ENCODE measurements at places on chromosomes 6 and 20.

DNA sequence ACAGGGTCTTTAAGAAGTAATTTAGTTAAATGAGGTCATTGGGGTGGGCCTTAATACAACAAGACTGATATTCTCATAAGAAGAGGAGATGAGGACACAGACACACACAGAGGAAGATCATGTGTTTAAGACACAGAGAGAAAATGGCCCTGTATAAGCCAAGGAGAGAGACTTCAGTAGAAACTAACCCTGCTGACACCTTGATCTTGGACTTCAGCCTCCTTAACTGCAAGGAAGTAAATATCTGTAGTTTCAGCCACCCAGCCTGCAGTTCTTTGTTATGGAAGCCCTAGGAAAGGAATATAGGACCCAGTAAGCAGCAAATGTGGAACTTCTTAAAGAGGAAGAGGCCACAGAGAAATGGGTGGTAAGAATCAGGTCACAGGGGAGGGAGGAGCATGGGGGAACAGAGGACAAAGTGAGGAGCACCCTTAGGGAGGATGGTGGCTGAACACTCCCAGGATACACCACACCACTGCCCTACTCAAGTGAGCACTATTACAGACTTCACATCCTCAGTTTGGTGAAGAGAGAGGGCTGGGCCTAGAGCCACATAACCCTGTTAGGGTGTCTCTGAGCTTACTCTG is 762 bp downstream of the SIRPB1 start:
- DNase-seq, result no peak

DNA sequence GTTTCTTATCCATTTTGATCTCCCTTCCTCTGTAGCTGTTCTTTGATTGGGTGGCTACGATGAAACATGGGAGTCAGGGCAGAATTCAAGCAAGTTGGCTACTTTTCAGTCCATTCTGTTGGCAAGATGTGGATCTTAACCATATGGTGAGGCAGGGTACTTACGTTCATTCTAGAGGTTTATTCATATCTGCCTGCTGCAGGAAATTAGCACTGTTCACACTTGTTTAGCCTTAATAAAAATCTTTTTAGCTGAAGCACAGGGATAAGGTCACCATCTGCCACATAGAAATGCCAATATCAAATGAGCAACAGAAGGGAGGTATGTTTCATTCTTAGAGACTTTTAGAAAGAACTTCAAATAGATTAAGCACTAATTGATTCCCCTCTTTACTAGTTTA is 83.9 kb downstream of the GRIK2 start:
- DNase-seq, result no peak

DNA sequence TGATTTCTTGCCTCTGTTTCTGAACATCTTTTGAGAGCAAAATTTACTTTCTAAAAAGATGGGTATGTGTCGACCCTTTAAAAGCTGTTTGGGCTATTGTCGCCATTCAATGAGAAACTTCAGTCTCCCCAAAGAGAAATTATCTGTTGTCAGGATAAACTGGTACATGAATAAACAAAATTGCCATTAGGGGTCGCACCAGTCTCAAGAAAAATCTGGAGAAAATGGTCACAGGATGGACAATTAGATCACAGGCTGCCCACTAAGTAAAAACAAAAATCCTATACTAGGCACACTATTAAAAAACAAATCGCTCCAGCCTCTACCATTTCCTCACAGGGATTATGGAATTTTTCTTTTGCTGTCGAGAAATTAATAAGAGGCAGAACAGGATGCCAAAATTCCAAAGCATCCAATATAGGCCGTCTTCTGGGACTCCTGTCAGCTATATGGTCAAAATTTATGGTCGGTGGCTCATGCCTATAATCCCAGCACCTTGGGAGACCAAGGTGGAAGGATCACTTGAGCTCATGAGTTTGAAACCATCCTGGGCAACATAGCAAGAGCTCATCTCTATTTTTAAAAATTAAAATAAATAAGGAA is 5.5 kb upstream of the HLA-E start:
- DNase-seq, result no peak

DNA sequence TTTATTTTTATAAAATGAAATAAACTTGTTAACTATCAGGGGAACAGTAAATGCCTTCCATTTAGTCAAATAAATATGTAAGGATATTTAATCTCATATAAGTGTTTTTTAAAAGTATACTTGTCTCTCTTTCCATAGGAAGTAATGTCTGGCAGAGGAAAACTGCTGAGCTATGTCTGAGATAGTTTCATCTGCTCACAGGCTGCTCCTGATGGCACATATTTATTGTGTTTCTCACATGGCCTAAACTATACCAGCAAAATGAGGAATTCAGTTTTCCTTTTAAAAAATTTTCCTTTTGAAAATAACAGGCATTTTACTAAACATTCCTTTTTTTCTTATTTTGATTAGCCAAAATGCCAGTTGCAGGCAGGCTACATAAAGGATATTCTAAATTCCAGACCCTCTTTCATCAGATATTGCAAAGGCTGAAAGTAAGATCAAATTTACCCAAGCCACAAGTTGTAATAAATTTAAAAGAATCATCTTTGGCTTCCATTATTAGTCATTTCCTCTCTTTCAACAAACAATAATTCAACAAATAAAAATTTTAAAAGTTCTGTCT is 60.1 kb upstream of the RNF146 start:
- DNase-seq, result no peak

- no peak for DNase-seq
These were observed 133.0 kb upstream of the FLRT3 start for GRCh38 chr20:14470231-14470899.

DNA sequence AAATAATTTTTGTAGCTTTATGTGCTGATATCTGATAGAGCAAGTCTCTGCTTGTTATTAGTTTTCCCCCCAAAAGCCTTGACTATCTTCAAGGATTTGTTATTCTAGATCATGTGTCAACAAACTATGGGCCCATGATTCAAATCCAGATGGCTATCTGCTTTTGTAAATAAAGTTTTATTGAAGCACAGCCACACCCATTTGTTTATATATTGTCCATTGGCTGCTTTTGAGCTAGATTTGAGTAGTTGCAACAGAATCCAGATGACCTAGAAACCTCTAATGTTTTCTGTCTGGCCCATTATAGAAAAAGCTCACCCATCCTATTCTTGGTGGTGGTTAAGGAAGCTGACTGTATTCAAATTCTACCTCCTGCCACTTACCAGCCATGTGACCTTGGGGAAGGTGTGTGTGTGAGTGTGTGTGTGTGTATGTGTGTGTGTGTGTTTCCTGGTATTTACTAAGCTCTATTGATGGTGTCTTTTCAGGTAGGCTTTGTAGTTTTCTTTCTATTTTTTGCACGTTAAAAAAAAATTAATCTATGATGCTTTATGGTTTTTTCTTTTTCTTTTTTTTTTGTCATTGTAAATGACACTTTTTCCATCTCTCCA is 1.3 kb upstream of the GTSF1L start:
- DNase-seq, result no peak

- DNase-seq, result peak; percentile 3
These were observed 15.7 kb downstream of the CASS4 start for GRCh38 chr20:56427797-56428196.

DNA sequence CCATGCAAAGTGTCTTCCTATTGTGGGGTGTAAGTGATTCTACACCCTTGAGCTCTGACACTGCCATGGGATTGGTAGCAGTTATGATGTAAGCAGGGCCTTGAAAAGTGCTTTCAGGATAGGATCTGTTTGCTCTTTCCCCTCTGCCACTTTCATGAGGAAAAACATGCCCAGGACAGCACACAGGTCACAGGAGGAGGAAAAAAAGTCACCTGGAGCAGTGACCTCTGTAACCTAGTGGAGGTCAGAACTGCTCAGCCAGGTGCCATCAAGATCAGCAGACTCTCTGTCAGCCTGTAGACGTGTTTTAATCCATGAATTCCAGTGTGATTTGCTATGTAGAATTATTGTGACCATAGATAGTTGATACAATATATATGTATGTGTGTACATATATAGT is 92.7 kb upstream of the BMP2 start:
- DNase-seq, result no peak

DNA sequence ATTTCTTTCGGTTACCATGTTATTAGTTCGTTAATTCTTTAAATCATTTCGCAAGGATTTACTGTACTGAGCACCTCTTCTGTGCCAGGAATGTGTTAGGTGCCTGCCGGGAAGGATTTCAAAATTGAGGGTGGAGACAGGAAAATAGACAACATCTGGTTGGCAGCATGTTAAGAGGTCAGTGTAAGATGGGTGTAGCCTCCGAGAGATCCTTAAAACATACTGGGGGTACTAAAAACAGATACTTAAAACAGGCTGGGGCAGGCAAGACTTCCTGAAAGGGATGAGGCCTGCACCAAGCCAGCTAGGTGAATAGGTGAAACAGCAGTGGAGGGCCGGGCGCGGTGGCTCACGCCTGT is 178.0 kb upstream of the SGK1 start:
- no peak for DNase-seq

DNA sequence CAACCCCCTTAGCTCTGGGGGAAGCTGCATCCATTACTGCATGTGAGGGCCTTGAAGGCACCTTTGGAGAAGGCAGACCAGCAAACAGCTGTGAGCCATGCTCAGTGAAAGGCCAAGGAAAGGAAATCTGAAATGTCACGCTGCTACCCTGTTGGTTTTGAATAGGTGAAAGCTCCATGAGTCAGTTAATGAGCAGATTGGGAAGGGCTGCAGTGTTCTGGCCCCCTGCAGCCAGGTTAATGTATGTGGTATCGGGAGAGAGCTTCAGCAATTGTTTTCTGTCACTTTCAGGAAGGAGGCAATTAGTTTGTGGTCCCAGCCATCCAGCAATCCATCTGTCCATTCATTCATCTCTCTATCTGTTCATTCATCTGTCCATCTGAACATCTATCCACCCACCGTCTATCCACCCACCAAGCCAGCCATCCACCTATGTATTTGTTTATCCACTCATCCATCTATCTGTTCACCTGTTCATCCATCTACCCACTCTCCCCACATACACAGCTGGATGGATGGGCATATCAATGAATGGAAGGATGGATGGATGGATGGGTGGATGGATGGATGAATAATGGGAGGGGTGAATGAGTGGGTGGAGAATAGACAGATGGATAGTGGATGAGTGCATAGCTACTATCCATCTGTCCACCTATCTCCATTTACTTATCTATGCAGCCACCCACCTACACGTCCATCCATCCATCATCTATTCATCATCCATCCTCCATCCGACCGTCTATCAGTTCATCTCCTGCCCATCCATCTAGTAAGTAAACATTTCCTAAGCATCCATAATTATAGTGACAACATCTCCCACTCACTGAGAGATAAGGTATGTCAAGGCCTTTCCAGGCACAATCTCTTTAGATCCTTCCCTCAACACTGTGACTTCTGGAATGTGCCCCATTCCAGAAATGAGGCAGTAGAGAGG is 16.0 kb downstream of the PCK1 start:
- DNase-seq, result no peak

- DNase-seq, result peak; percentile 53
These were observed 881 bp upstream of the AIG1 start for GRCh38 chr6:143059663-143060353.

GRCh38 chr6:159456349-159456748 is 236.7 kb downstream of the SOD2 start:
- no peak for DNase-seq

DNA sequence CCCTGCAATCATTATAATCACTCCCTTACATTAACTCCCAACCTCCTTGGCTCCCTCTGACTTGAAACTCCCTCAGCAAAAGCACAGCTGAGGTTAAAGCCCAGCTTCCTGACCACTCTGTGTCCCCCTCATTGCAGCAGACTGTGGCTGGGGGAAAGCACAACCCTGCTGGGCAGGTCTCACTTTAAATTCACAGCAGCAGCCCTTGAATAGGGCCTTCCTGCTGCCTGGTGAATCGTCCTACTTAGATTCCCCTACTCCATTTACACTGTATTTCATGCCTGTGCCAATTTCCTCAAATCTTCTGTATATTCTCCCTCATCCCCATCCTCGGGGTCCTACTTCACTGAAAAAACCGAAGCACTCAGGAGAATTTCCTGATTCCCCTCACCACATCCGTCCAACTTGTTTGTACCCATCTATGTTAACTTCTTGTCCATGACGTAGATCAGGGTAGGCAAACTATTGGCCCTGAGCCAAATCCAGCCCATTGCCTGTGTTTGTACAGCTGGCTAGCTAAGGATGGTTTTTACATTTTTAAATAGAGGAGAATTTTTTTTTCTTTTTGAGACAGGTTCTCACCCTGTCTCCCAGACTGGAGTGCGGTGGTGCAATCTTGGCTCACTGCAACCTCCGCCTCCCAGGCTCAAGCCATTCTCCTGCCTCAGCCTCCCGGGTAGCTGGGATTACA is 31.5 kb upstream of the GCM1 start:
- DNase-seq, result no peak

Data from endodermal cell (in vitro differentiated cells).